Stimulated activated CD4-positive, alpha-beta T cell treated with anti-CD3 and anti-CD28 coated beads, Interleukin-1b, Interleukin-23, amount 100 ng/mL, for 48 hours (primary cell): ENCODE measurements at places on chromosomes 12 and 14.

- no peak for DNase-seq
Observed at GRCh38 chr12:85641796-85642195, 194.4 kb downstream of the RASSF9 start.

DNA sequence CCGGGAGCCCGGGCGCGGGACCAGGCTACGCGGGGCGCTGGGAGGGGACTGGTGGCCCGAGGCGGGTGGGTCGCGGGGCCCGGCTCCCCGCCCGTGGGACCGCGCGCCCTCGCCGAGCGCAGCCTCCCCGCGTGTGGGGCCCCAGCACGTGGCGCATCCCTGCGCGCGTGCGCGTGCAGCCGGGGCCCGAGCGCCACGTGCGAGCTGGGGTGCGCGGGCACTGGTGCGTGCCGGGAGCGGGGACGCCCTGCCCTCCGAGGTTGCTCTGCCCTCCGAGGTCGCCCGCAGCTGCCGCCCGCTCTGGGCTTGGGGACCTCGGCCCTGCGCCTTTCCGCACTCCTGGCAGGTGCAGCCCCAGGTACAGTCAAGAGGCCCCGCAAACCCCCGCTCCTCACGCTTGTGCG lies 365 bp upstream of the CCDC88C start:
- DNase-seq: peak; percentile 61

- no peak for DNase-seq
Observed at GRCh38 chr12:132196873-132197390, 52.7 kb downstream of the NOC4L start.

GRCh38 chr12:130014485-130014807 lies 110.6 kb upstream of the TMEM132D start:
- DNase-seq: no peak

- DNase-seq: no peak
Observed at GRCh38 chr12:104490850-104491249, 34.1 kb downstream of the CHST11 start.
